Activated CD4-positive, alpha-beta T cell treated with anti-CD3 and anti-CD28 coated beads for 24 hours (primary cell): ENCODE measurements at places on chromosomes 1 and 21.

GRCh38 chr1:108125312-108126138 lies 74.6 kb downstream of the SLC25A24 start:
- peak; percentile 60 for DNase-seq

- DNase-seq, result no peak
Measured at GRCh38 chr1:2932671-2933350, 88.5 kb upstream of the ACTRT2 start.

GRCh38 chr1:41902159-41902577 lies 16.6 kb downstream of the HIVEP3 start:
- no peak for DNase-seq

GRCh38 chr21:44428281-44428960 lies 26.9 kb upstream of the LRRC3 start:
- DNase-seq, result peak; percentile 17

GRCh38 chr1:55559842-55560241 lies 344.7 kb upstream of the USP24 start:
- DNase-seq, result no peak

GRCh38 chr1:10824821-10825540 lies 28.5 kb upstream of the CASZ1 start:
- no peak for DNase-seq

DNA sequence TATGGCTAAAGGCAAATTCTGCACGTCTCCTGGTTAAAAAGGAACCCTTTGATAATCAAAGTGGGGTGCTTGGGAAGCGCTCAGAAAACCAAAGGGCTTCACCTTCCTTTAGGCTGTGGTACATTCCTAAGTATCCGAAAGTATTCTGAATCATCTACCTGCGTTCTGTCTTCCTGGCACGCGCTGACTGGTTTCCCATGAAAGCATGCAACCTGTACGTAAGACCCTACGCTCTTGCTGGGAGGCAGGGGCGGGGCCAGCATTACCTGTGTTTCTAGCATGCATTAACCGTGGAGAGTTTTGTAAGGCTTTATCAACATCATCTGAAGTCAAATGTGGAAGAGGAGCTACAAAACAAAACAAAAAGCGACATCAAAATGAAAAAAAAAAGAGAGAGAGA lies 96.0 kb downstream of the ERG start:
- DNase-seq, result no peak

GRCh38 chr1:30184393-30185141 lies 538.8 kb downstream of the MATN1 start:
- no peak for DNase-seq
